Activated CD4-positive, alpha-beta T cell treated with anti-CD3 and anti-CD28 coated beads, Interleukin-2, amount 50 U/mL, for 1 hour (primary cell): ENCODE measurements at places on chromosomes 12 and 14.

DNA sequence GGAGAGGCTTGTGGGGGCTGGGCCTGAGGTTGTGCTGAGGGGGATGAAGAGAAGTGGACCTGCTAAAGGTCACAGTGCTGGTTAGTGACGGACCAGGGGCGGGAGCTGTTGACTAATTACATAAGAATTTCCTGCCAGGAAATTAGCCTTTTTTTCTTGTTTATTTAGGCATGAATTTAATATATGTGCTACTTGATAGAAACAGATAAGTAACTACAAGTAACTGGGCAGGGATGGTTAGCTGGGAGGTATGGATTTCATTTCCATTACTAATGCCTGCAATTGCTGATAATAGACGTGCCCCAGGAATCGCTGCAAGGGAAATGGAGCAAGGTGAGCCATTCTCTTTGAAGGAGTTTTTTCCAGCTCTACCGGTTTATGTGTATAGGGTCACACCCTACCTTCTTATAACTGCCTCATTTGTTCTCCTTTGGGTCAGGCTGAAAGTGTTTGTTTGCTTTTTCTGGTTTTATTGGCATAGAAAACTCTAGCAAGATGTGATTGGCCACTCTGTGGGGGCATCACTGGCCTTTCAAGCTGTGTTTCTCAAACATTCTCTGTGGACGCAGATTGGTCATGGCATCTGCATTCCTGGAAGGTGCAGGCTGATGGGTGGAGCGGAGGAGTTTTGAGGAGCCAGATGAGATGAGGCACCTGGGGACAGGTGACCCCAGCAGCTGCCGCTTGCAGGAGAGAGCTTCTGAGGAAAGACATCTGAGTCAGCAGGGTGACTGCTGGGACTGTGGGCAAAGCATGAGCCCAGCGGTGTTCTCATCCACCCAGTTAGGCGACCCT is 19.0 kb upstream of the GPRC5A start:
- no peak for DNase-seq

GRCh38 chr12:54725233-54725843 is 77.2 kb upstream of the DCD start:
- DNase-seq, result no peak

- DNase-seq, result no peak
Observed at GRCh38 chr12:11607313-11608081, 42.0 kb upstream of the ETV6 start.

- DNase-seq, result no peak
Observed at GRCh38 chr12:6891646-6892001, 13.0 kb upstream of the LRRC23 start.

- DNase-seq, result no peak
Observed at GRCh38 chr12:115335048-115335447, 651.1 kb upstream of the TBX3 start.

GRCh38 chr14:63078569-63078968 is 33.3 kb upstream of the KCNH5 start:
- DNase-seq, result no peak

DNA sequence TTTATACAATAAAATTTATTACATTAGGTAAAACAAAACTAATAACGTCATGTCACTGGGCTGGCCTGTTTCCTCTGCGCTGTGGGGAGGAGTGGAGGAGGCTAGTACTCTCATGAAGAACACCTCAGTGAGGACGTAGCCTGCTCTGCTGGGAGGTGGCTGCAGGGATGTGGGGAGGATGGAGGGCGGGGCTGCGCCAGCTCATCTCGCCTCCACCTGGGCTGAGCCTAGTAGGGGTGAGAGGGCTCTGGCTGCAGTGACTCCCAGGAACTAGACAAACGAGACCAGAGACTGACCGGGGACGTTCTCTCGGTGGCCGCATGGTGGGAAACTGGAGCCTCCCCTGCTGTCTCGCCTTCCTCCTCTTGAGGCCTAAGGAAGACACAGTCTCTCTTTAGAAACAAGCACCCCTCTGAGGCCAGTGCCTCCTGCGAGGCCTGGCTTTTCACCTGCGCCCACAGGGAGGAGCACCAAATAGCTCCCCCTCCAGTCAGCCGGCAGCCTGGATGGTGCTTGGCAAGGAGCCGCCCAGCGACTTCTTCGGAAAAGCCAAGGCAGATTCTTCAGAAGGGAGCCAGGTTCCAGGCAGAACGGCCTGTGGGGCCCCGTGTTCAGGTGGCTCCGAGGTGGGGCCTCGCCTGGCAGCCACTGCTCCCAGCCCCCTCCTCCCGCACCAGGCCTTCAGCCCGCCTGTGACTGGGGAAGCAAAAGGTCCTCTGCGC is 62.4 kb downstream of the PLEKHG3 start:
- DNase-seq, result no peak

GRCh38 chr12:94133964-94134795 is 14.2 kb upstream of the PLXNC1 start:
- peak; percentile 19 for DNase-seq
